ENCODE measurements at places on chromosomes 12 and 14.

GRCh38 chr12:41795051-41795600 is 349.5 kb downstream of the GXYLT1 start:
- no peak for DNase-seq

DNA sequence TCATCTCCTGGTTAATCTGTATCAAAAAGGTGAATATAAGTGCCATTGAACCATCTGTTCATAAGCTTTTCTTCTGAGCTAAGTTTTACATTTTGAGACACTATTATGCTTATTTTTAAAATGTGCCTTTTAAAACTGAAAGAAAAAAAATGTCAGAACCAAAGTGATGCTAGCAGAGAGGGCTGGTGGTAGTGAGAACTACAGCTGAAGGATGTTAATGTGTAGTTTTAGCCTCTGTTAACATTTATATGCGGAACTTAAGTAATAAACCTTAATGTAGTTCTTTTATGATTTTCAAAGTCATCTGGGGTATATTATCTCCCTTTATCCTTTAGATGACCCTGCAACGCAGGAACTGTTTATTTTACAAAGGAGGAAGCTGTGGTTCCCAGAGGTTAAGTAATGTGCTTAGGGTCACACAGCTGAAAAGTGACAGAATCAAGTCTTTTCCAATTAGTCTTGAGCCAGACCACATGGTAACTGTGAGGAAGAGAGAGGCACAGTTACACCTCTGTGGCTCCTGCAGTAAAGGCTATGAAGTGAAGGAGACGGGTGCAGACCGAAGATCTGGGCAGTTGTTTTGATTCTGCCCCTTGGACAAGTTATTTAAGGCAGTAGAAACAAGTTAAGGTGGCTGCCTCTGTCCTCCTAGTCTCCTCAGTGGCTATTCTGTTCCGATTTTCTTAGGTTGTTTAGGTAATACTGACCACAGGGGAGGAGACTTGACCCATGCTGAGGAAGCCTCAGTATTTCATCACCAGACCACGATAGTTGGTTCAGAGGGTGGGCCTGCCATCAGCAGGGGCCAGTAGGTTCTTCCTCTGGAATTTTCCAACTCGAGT is 23.9 kb downstream of the GNG2 start:
- no peak for DNase-seq

DNA sequence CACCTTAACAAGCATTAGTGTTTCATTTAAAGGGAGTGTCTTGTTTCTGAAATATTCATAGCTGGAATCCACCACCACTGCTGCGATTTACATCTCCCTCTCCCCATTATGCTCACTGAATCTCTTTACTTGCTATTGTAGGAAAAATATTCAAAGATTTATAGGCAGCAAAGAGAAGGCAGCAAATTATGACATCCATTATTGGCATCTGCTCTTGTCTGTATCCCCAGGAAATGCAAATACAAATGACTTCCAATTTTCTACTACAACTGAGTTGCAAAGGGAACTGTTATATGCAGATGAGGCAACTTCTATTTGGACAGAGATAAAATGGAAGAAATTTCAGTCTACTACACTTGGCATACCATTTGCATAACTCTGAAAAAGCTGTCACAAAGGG is 88.4 kb upstream of the PRKD1 start:
- no peak for DNase-seq

DNA sequence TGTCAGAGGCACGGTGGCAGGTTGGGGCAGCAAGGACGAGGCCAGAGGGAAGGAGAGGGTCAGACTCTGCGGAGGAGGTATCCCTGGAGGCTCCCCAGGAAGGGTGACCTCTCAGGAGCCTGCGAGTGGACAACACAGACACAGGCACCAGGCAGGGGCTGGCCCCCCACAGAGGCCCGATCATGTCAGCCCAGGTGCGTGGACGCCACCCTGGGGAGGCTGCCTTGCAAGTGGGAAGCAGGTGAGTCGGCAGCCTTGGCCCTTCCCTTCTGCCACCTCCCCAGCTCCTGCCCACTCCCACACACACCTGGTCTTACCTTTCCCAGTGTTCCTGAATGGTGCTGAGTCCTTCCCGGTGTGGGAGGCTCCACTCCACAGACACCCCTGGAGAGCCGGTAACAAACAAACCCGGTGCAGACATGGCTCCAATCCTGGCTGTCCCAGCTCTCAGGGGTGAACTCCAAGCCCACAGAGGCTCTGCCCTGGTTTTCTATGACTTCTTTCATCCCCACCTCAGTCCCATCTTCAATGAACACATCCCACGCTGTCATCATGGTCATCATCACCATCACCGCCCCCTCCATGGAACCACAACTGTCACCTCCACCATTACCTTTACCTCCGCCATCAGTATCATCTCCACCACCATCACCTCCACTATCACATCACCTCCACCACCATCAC is 5.2 kb downstream of the ZBTB42 start:
- no peak for DNase-seq

DNA sequence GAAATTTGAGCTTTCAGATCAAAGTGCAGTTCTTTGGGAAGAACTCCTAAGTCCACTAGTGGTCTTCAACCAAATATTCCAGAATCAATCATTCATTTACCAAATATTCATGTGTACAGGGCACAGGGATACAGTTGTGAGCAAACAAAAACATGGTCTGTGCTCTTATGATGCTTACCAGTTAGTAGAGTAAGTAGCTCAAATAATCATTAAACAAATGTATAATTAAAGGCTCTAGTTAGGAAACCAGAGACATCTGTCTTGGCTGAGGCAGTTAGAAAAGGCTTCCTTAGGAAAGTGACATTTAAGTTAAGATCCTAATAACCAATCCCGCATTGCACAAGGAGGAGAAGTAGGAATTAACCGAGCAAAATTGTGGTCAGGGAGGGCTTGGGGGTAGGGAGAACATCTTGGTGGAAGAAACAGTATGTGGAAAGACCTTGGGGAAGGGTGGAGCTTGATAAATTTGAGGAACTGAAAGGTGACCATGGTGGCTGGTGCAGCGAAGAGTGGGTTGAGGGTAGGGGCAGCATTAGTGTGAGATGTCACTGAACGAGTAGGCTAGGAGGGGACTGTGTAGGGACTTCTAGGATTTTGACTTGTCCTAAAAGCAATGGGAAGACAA is 40.0 kb downstream of the PEBP1 start:
- no peak for DNase-seq

DNA sequence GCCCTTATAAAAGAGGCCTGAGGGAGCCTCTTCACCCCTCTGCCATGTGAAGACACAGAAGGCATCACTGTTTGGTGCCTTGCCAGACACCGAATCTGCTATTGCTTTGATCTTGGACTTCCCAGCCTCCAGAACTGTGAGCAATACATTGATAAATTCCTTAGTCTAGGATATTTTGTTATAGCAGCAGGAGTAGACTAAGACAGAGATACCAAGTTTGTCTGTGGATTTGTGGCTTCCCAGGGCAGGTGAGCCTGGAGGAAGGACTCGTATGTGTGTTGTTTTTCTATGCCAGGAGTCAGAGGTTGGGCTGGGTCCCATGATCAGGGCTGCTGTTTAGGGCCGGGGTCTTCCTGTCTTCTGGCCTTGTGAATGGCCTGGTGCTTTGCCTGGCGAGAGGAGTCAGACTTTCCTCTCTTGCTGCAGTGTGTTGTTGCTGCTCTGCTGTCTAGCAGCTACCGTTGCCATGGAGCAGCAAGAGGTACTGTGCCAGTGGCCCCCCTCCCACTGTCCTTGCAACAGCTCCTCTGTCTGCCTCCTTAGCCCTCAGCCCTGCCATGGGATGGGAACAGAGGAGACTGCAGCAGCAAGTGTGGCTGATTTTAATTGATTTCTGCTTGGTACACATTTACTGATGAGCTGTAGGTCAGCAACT is 111.2 kb downstream of the CHST11 start:
- DNase-seq = no peak

DNA sequence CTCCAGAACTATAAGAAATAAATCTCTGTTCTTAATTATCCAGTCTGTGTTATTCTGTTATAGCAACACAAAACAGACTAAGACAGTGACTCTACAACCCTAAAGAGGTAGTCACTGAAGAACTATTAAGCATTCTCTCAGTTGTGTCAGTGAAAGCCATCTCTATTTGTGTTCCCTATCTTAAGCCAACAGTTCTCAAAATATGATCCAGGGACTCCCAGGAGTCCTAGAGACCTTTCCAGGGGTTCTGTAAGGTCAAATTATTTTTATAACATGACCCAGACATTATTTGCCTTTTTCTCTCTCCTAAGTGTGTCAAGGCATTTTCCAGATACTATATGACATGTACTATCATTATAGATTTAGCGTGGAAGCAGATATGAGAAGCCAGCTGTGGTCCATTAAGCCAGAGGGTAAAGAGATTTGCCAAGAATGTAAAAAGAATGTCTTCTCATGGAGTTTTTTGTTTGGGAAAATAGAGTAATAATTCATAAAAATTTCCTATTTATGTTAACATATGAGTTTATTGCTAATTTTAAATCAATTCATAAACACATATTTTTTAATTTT is 315.8 kb downstream of the RGS6 start:
- DNase-seq = no peak

DNA sequence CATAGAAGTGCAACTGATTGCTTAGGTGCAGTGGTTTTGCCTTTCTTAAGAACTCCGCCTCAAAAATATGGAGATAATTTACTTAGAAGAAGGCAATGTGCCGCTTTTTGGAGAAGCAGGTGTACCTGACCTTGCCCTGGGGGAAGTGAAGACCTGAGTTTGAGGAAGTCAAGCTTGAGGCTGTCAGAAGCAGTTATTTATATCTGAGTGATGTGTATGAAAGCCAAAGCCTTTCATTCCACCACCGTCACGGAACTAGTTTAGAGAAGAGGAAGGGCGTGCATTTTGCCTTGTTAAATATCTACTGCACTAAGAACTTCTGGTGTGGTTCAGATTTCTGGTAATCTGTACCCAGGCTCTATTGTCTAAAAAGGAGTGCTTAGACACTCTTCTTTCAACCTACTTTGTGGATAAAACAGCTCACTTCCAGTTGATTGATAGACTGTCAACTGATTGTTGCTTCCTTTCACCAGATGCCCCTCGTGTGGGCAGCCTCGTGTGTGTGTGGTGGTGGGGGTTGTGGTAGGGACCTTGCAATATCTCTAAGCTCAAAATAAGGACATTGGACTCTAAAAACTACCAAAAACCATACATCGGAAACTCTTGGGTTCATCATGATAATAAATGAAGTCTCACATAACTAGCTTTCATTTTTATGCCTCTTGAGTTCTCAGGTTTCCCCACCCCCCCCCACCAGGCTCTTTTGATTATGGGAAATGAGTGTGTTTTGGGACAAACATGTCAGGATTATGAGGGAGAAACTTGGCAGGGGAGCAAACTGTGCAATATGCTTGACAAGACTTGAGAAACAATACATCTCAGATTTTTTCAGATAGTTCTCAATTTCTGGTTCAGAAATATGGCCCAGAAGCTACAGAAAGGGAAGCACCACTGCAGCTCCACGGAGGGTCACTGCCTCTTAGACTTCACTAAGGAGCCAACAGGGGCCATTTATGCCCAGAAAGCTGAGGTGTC is 78.6 kb downstream of the ARF6 start:
- DNase-seq = no peak

- DNase-seq = no peak
Measured at GRCh38 chr14:31075144-31075543, 49.0 kb upstream of the STRN3 start.

- no peak for DNase-seq
Measured at GRCh38 chr12:39628836-39629235, 9.2 kb upstream of the ABCD2 start.
